Spinal cord (tissue), 10 donors: ENCODE measurements at places on chromosomes 4 and X. TPM values are rescaled to one million over a fixed set of nuclear protein-coding genes. Genes with fewer than 3 reads are reported as not detected.

GRCh38 chr4:144501231-144501780, 144.7 kb upstream of the HHIP start:
- no peak for DNase-seq

DNA sequence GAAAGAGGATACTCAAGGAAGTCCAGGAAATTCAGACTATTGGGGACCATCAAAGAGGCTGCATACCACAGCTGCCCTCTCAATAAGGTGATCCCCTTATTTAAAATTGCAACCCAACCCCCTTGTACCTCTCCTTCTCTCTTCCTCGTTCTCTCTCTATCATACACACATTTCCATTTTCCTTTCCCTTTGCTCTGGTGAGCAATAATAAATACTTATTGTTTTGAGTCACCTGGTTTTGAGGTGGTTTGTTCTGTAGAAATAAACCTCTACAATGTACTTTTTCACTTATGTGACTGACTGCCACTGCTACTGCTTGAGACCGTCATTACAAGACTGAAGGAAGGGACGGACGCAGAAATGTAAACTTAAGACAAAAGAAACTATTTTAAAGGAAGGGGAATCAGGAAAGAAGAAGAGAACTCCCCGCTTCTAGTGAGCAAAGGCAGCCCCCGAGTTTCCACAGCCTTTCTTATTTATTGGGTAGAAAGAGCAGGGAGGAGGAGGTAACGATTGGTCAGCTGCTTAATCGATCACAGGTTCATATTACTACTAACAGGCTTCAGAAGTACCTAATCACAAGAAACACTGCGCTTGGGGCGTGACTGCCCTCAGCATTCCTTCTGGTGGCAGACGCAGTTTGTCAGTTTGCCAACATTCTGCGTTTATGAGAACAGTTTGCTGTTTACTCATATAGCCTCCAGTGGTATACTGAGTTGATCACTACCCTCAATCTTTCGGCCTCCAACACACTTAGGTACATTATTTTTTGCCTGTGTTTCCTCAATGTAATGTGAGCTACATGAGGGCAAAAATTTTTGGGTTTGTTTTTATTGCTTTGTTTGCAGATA, 16.9 kb upstream of the TMEM165 start:
- DNase-seq = no peak

- peak; percentile 1 for DNase-seq
These were observed 685 bp downstream of the TASL start for GRCh38 chrX:30576881-30577280.

- DNase-seq = no peak
These were observed 286.4 kb downstream of the PRDM5 start for GRCh38 chr4:120636120-120636630.

DNA sequence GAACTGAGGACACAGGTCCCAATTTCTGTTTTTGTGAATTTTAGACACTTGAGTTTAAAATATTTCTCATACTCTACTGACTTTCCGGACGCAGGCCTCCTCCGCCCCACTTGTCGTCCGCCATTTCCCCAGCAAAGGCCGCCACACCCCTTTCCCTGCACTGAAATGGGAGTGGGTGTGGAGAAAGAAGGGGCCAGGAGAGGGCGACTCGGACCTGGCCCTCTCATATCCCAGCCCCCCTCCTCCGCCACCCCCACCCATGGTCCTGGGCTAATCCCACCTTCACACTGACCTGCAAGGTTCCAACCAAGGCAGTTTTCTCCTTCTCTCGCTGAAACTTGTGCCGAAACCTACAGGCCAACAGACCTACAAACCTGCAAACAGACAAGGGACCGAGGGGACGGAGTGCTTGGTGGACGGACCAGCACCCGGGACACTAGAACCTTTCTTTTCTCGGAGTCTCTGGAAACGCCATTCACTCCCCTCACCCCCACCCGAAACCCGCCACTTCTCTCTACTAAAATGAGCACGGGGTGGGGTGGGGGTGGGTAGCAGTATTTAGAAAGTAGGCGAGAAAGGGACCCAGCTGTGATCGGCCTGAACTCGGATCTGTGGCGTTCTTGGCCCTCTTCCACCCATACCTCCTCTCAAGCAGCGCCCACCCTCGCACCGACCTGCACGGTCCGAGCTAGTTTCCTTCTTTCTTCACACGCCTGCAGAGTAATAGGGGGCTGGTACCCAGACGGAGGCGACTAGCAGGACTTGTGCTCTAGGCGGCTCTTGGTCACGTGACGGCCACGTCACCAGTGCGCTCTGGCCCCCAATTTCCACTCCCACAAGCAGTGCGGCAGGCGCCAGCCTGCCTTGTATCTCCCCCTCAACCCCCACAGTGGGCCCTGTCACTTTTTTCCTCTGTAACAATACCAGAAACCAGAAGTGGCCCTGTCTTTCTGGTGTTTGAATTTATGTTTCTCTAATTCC, at the start of gene ARMCX6:
TSS of gene ARMCX6 (minus strand) at position 790 of the 981 bp plus-strand sequence. CDS start 1,380 bp downstream, outside the sequence.
- no peak for DNase-seq

GRCh38 chrX:69530306-69530705, 26.2 kb downstream of the NALF2 start:
- no peak for DNase-seq

DNA sequence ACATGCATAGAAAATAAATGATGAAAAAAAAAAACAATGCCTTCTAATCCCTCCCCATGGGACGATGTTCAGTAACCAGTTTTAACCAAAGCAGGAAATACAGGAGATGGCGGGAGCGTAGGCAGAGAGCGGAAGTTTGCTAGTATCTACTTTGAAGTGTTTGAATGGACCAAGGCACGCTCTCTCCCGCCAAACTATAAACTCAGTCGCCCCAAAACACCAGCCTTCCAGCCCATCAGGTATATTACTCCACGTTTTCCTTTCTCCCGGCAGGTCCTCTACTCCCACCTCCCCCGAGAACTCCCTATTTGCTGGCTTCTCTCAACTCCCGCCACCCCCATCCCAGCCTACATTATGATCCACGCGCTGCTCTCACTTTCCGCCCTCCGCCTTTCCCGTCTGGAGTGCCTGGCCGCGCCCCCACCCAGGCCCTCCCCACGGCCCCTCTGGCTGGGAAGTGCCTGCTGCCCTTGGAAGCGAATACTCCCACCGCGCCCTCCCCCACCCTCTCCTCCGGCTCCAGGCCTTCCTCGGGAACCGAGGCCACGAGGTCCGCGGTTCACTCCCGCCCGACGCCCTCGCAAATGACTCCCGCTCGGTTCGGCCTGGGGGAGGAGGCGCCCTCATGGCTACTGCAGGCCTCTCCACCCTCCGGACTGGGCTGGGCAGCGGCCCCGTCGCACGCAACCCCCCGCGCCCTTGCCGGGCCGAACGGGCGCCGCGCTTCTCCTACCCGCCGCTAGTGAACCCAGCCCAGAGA, 723 bp downstream of the DHX15 start:
- peak; percentile 18 for DNase-seq

GRCh38 chr4:128591482-128591881, 218.0 kb upstream of the JADE1 start:
- no peak for DNase-seq

GRCh38 chrX:1483843-1484637, 31.3 kb upstream of the ASMTL start:
- no peak for DNase-seq

GRCh38 chrX:10769195-10769594, 148.8 kb upstream of the MID1 start:
- DNase-seq = no peak

- DNase-seq = no peak
These were observed 7.6 kb downstream of the MAD2L1 start for GRCh38 chr4:120059036-120059435.

DNA sequence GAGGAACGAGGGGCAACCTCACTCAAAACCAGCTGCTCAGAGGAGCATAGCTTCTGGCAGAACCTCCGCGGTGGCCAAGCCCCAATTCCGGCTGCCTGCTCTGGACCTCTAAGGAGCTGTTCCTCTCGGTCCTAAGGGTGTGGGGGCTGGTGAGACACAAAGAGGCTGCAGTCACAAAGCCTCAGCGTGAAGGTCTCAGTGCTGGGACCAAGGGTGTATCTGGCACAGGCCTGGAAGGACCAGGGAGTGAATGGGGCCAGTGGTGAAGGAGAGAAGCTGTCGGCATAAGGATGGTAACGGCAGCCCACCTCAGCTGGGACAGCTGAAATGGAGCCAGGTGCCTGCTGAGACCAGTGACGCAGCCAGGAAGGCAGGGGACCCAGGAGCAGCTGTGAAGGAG, 5.3 kb downstream of the PDE6B start:
- DNase-seq = no peak

DNA sequence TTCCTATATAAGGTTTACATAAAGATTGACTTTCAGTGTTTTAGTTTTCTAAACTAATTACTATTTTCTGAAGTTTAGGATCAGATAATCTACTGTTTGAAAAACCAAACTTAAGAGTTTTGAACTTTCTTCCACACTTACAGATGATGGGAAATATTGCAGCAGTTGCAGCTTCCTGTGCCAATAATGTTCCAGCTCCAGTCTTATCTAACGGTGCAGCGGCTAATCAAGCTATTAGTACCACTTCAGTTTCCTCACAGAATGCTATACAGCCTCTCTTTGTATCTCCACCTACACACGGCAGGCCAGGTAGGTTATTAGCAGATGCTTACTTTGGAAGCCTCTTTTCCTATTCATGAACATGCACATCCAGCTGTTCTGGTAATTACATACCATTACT, 55.6 kb downstream of the ALG13 start:
- DNase-seq = no peak

DNA sequence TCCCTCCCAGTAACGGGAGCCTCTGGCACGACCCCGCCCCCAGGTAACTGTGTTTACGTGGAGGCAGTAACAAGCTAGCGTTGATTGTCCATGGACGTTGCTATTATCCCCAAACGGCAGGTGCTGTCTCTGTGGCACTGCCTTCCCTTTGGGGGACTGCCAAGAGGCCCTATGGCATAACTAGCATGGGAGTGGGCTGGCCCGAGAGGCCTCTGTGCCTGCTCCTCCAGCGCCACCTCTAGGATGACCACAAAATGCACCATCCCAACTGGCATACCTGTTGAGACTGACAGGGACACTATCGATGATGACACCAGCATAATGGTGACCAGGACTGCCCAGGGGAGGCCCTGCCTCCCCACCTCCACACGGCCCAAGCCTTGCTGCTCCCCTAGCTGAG, 1.5 kb downstream of the SRPK3 start:
- DNase-seq = no peak

DNA sequence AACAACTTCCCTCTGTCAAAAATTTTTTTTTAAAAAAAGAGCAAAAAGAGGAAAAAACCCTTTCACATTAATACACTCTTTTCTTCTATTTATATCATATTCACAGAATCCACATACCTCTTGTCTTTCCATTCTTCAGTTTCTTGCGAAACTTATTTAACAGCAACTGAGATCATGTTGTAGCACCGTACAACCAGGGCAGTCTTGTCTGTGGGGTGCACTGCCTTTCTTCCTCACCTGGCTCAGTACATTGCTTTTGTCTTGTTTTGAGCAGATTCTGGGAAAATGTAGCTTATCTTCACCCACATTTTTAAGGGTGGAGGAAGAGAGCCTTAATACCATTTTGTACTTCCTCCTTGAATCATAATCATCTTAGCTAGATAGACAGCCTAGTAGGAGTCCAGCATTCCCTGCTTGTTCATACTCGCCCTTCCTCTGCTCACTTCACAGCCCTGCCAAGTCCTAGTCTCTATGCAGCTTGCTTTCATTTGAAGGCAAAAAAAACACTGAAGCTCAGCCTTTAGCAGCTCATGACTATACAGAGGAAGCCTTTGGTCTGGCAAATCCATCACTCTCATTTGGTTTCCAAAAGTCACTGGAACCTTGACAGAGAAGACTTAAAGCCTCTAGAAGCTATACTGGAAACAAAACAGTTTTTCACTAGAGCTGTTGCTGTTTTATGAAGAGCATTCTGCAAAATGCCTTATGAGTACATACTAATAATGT, 140.6 kb upstream of the BANK1 start:
- peak; percentile 12 for DNase-seq

GRCh38 chr4:3221184-3221494, 27.8 kb upstream of the MSANTD1 start:
- DNase-seq = no peak

CXXC4 gene
- total RNA-seq = 29.1 TPM

NKX3-2 gene
- total RNA-seq = 0.20 TPM

KLHL4 gene
- total RNA-seq = 11.5 TPM

POLA1 gene
- 30.8 TPM for total RNA-seq

COX7B2 gene
- total RNA-seq = not detected

SLC16A2 gene
- 35.3 TPM for total RNA-seq

SPP1 gene
- total RNA-seq = 532 TPM

CFAP299 gene
- 9.0 TPM for total RNA-seq

USP51 gene
- 12.0 TPM for total RNA-seq
